ENCODE measurements at places on chromosomes 3 and 15. TPM values are rescaled to one million over a fixed set of nuclear protein-coding genes. Genes with fewer than 3 reads are reported as not detected.
A peak's percentile ranks its signal among the peaks of the same experiment; 100 is the strongest.

DNA sequence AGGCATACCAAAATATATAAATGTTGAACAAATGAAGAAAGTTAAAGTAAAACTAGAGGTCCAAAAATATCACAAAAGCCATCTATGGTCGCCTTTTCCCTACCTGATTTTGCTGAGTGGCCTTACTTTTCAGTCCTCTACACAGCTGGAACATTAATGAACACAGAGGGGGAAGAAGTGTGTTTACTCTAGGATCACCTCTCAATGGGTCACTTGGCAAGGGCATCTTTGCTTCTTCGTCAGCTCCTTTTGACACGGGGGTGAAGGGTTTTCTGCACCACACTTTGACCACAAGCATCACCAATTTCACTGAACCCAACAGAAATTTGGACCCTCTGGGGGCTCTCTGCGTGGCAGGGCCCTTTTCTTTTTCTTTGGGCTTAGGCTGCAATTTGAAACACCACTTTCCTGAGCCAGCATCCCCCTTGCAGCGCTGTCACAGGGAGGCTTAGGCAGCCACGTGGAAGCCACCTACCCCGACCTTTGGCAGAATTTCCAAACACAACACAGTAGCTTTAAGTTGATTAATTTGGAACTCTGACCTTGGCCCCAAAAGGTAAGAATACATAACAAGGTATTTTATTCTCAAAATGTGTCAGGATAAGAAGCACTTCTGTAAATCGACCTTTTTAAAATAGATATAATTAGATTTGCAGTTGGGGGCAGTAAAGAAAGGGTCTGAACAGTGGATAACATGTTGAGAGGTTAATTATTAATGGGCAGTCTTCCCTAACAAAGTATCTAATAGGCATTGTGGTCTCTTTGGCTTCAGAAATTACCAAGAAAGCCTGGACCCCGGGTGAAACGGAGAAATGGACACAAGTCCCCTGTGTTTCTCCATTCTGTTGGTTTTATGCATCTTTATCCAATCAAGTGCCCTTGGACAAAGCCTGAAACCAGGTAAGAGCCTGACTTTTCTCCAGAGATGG, at the start of gene LIPC:
TSS of gene LIPC (plus strand) at position 771 of the 929 bp plus-strand sequence. CDS start at position 813, 42 bp downstream.
- H3K27me3 ChIP-seq = no peaks in the 10 kb centered on the region
- H3K27ac ChIP-seq = no peak within 1 kb of the TSS
- DNase-seq = no peak
- H3K4me3 ChIP-seq = no peak within 1 kb of the TSS

GRCh38 chr15:31397851-31398661, 71.4 kb downstream of the KLF13 start:
- peaks cover 19% of the 10 kb centered on the region for H3K27me3 ChIP-seq
- H3K36me3 ChIP-seq = no peaks in the 10 kb centered on the region
- H3K27ac ChIP-seq = peak overlapping the region; percentile 91
- no peak overlapping the region for H3K4me3 ChIP-seq
- H3K4me1 ChIP-seq = peaks cover 33% of the 10 kb centered on the region

- H3K27me3 ChIP-seq = peaks cover 17% of the 10 kb centered on the region
- DNase-seq = peak; percentile 69
- H3K4me3 ChIP-seq = peak within 1 kb of the TSS; percentile 83
- H3K36me3 ChIP-seq = no peaks in the 10 kb centered on the region
- peaks cover 61% of the 10 kb centered on the region for H3K4me1 ChIP-seq
These were observed at the start of gene ANXA2 for GRCh38 chr15:60397772-60398445. TSS of gene ANXA2 (minus strand) at chr15:60397986. CDS start at chr15:60386075, 11,911 bp downstream.

GRCh38 chr15:57223887-57224286, 152.4 kb upstream of the CGNL1 start:
- H3K36me3 ChIP-seq = no peaks in the 10 kb centered on the region
- DNase-seq = no peak
- no peaks in the 10 kb centered on the region for H3K27me3 ChIP-seq
- peaks cover 63% of the 10 kb centered on the region for H3K4me1 ChIP-seq
- H3K4me3 ChIP-seq = no peak overlapping the region

Gene PAK2
- 47.3 TPM for total RNA-seq
